Naive thymus-derived CD8-positive, alpha-beta T cell (primary cell): ENCODE measurements at places on chromosomes 2 and 18. TPM values are rescaled to one million over a fixed set of nuclear protein-coding genes. Genes with fewer than 3 reads are reported as not detected.

CHPF gene
- 3.7 TPM for total RNA-seq

NOSTRIN gene
- total RNA-seq = not detected

HIBCH gene
- 19.6 TPM for total RNA-seq

DUSP19 gene
- 1.7 TPM for total RNA-seq

- no peak overlapping the region for H3K27ac ChIP-seq
- H3K4me1 ChIP-seq = peaks cover 2% of the 10 kb centered on the region
- H3K4me3 ChIP-seq = no peak overlapping the region
- peaks cover 49% of the 10 kb centered on the region for H3K27me3 ChIP-seq
Measured at GRCh38 chr2:11677136-11678055, 7.4 kb upstream of the NTSR2 start.

GRCh38 chr2:74072565-74072964 is 75.1 kb downstream of the BOLA3 start:
- H3K4me1 ChIP-seq = peaks cover 30% of the 10 kb centered on the region
- H3K27me3 ChIP-seq = no peaks in the 10 kb centered on the region
- peaks cover 64% of the 10 kb centered on the region for H3K36me3 ChIP-seq
- H3K27ac ChIP-seq = peak overlapping the region; percentile 3
- no peak overlapping the region for H3K4me3 ChIP-seq
- DNase-seq = no peak

- H3K27ac ChIP-seq = no peak overlapping the region
- H3K36me3 ChIP-seq = no peaks in the 10 kb centered on the region
- H3K4me3 ChIP-seq = peak overlapping the region; percentile 81
- peaks cover 10% of the 10 kb centered on the region for H3K27me3 ChIP-seq
- H3K4me1 ChIP-seq = peaks cover 15% of the 10 kb centered on the region
- peak; percentile 46 for DNase-seq
Measured at GRCh38 chr18:35580701-35581539, 620 bp upstream of the GALNT1 start.

DNA sequence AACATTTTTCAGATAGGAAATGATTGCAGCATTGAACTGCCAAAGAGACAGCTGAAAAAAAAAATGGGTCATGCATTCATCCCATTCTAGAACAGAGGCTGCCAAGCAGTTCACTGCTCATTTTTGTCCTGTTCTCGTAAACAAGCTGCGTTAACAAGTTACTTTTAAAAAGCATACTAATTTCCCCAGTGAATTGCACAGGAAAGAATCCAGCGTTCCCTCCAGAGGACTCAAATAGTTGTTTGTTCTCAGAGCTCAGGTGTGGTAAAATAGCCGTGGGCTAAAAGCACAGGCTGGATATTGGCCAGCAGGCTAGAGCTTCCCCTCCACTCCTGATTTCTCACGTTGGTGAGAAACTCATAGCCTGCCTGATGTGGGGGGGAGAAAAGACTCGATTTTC is 76.1 kb upstream of the AQP4 start:
- no peak overlapping the region for H3K4me3 ChIP-seq
- H3K4me1 ChIP-seq = no peaks in the 10 kb centered on the region
- no peaks in the 10 kb centered on the region for H3K36me3 ChIP-seq
